ENCODE measurements at places on chromosomes 3 and 15. TPM values are rescaled to one million over a fixed set of nuclear protein-coding genes. Genes with fewer than 3 reads are reported as not detected.

Gene KNG1
- not detected for total RNA-seq

Gene ALPK3
- total RNA-seq: 21.5 TPM

Gene SYNPR
- total RNA-seq: 0.58 TPM

Gene ISLR2
- 1.2 TPM for total RNA-seq

Gene PPP2R3A
- 28.5 TPM for total RNA-seq

Gene NPAP1
- total RNA-seq: not detected

Data from esophagus muscularis mucosa (tissue), 4 donors.